Central memory CD8-positive, alpha-beta T cell (primary cell): ENCODE measurements at places on chromosomes 2 and 18.

- no peak for DNase-seq
These were observed 698.3 kb downstream of the NRXN1 start for GRCh38 chr2:50333529-50334228.

DNA sequence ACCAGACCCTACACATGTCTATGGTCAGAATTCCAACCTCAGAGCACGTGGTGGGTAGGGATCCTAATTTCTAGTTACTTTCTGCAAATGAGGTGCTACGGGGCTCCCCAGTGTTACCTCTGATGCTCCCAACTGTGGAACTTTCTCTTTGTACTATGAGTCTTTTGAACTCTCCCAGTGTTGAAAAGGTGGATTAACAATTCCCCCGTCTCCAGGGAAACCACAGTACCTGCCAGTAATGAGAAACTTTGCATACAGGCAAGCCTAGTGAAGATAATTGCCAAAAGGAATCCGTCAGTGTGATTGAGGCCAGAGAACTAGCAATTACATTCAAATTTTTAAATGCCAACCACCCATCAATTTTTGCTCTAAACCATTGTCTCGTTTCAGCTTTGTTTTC lies 129.0 kb upstream of the FOSL2 start:
- DNase-seq = no peak

DNA sequence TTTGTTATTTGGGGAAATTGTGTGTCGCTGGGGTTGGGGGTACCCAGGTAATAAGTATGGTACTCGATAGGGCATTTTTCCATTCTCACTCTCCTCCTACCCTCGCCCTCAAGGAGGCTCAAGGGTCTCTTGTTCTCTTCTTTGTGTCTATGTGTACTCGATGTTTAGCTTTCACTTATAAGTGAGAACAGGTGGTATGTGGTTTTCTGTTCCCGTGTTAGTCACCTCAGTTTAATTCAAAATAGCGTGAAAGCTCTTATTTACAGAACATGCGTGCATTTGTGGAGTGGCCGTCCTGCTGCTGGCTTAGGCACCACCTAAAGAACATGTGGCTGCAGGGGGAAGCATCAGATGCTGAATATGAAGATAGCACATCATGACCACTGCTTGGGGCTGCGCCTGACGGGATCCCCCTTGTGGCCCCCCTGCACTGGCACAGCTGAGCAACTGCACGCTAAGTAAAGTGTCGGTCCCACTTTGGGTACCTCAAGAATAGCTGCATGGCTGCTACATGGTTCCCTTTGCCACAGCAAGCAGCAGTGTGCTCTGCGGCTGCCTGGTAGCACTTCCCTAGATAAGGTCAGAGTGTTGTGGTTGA lies 569.0 kb downstream of the DCDC2C start:
- DNase-seq = no peak

DNA sequence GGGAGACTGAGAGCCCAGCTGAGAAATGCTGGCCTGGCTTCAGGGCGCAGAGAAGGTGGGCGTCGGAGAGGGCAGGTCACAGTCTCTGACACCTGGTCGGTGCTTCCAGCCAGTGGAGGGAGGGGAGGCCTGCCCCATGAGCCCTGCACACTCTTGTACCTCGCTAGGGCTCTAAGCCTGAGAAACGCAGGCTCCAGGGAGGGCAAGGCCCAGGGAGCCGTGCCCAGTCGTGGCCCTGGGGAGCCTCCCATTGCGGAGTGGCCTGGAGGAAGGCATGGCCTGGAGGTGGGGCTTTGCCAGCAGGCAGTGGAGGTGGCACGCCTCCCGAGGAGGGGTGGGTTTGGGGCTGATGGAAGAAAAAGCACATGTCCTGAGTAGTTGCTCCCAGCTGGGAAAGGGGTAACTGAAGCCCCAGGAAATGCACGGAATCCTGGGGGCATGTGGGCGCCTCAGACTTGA lies 39.0 kb downstream of the MTERF4 start:
- DNase-seq = no peak

DNA sequence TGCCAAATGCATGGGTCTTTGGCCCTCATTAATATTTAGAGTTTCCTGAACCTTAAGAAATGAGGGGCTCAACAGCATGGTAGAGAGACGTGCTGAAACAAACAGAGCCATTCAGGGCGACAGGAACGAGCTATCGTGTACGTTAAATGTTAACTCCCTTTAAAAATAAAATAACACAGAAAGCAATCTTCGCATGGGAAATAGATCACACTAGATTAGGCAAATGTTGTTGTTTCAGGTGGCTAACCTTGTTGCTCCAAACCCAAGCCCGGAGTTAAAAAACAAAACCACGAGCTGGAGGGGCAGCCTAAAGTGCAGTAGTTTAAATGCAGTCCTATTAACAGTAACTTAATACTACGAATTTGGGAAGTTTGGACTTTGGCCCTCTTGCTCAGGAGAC lies 177.4 kb upstream of the TRIB2 start:
- DNase-seq = no peak

GRCh38 chr2:115036818-115037217 lies 594.4 kb downstream of the DPP10 start:
- no peak for DNase-seq

GRCh38 chr2:112486895-112487294 lies 4.9 kb downstream of the TTL start:
- DNase-seq = no peak

- no peak for DNase-seq
These were observed 101.1 kb upstream of the TFCP2L1 start for GRCh38 chr2:121386102-121386501.

- DNase-seq = peak; percentile 75
These were observed 12.3 kb downstream of the ARL6IP6 start for GRCh38 chr2:152730591-152731333.

GRCh38 chr2:234706086-234706485 lies 209.2 kb upstream of the ARL4C start:
- DNase-seq = no peak

GRCh38 chr2:65081232-65081685 lies 25.0 kb downstream of the CEP68 start:
- no peak for DNase-seq

GRCh38 chr18:74742573-74743243 lies 145.0 kb downstream of the ZNF407 start:
- DNase-seq = no peak

- DNase-seq = no peak
These were observed 55.9 kb downstream of the ACVR1C start for GRCh38 chr2:157572725-157573124.

DNA sequence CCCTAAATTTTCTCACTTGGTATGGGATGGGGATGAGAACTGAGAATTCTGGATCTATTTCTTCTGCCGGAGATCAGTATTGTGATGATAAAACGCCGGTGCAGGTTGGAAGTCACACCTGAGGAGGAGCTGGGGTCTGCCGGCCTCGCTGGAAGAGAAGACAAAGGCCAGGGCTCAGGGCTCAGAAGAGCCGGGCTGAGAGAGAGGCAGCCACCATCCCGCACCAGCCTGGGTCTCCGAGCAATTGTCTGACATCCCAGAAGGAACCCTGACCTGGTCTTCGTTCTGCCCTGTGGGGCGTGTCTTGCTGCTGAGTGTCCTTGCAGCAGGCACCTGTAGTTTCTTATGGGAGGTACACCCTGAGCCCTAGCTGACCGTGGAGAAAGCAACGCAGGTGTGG lies 31.4 kb upstream of the SALL3 start:
- DNase-seq = no peak

GRCh38 chr18:13453714-13454113 lies 235.2 kb downstream of the LDLRAD4 start:
- no peak for DNase-seq

DNA sequence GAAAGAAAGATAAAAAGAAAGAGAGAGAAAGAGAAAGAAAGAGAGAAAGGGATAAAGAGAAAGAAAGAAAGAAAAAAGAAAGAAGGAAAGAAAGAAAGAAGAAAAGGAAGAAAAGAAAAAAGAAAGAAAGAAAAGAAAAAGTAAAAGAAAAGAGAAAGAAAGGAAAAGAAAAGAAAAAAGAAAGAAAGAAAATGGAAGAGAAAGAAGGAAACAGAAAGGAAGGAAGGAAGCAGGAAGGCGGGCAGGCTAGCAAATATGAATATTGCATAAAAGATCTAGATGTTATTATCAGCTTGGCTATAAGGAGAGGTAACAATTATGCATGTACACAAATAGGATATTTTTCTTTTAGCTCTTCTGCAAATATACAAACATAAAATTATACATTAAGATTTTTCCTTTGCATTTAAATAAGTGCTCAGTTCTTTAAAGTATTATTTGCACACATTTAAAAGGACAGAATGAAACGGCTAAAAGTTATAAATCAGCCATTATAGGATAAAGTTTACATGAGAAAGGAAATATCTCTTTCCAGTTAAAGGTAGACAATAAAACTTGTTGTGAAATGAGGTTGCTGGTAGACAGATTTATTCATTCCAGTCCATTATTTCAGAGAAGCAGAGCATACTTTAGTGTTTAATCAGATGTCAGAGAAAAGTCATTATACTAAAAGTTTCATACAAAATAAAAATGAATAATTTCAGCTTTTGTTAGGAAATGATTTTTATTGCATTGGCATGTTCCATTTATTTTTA lies 511.4 kb downstream of the KCNJ3 start:
- no peak for DNase-seq

DNA sequence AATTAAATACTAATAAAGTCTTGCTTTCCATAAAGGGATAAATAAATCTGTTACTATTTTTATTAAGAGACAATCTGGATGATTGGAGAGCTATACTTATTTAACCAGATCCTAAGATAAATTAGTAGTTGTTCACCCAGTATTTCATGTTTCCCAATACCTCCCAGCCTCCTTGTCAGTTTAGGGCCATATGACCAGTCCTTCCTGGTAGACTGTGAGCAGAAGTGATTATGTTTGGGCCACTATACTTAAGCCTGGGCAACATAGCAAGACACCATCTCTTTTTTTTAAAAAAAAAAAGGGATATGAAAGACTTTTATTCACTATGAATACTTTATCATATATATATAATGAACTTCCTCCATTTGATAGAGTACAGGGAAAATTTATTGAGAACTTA lies 48.8 kb upstream of the PPM1B start:
- DNase-seq = no peak

GRCh38 chr2:170177950-170178781 lies at the start of gene MYO3B:
TSS of gene MYO3B (plus strand) at chr2:170178147. CDS start at chr2:170178288, 141 bp downstream.
- no peak for DNase-seq

DNA sequence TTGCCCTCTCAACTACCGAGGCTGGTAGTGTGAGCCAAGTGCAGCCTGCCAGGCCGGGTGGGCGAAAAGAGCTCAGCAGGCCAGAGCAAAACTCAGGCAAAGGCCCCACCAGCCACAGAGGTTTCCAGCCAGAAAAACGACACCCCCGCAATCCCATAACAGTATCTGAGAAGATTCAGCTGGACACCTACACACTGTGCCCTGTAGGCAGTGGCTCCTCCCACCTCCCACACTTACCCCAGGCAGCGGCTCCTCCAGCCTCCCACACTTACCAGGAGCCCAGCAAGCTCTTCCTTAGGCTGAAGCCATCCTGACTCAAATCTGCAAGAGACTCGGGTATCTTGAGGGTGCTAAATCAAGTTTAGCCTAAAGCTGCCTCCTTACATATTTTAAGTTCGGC lies 15.6 kb upstream of the TMEM18 start:
- no peak for DNase-seq

- no peak for DNase-seq
These were observed 206.2 kb upstream of the PID1 start for GRCh38 chr2:229477269-229477755.

- no peak for DNase-seq
These were observed 419.9 kb downstream of the TGIF1 start for GRCh38 chr18:3869848-3870247.

GRCh38 chr2:211867845-211868451 lies 670.7 kb downstream of the ERBB4 start:
- no peak for DNase-seq

DNA sequence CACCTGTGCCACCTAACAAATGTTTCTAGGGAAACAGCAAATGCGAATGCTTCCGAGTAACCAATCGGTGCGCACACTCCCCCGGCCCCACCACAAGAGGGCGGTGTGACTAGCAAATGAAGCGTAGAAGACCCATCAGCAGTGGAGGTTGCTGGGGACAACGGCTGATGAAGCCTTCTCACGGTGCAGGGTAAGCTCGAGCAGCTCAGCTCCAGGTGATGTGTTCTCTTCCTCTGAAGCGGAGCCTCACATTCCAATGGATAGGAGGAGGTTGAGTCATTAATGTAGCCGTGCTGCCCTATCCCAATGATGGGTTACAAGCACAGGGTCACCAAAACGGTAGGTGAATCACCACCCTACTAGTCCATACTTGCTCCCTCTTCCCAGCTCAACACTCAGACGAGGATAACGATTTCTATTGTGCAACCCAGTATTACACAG lies 127.6 kb upstream of the TWIST2 start:
- DNase-seq = no peak

DNA sequence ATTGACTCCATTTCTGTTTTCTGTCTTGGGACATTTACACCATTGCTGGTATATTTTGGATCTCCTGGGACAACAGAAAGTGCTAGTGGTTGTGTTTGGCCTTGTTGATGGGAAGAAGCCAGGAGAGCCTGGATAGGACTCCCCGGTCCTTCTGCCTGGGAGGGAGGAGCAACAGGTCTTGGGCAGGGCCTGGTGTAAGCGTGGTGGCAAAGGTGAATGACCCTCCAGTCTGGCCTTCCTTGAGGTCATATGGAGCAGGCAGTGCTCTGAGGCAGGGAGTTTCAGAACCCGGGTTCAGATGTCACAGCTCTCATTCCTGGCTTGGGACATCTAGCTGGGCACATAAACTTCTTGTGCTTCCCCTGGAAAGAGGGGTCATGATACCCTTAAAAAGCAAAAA lies 56.0 kb upstream of the RBM44 start:
- DNase-seq = no peak

DNA sequence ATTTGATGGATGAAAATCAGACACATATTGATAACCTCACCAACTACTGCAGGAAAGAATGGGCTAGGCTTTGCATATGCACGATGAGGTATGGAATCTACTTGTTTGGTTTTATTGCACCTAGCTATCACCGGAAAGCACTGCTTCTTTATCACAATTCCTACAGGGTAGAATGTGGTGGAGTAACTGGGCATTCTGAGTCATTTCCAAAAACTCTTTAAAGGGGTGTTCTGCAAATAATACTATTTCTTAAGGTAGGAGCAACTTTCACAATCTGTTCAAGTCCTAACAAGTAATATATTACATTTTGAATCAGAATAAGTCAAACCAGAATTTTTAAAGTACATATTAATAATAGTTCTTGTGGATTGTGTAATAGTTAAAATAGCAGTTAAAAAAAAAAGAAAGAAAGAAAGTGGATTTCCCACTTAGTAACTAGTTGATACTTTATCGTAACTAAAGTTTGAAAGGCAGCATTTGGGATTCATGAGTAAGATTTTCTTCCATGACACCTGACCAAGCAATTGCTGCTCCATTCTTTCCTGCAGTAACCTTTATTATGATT lies 40.5 kb downstream of the INO80C start:
- no peak for DNase-seq

GRCh38 chr2:145584353-145584752 lies 1064.4 kb upstream of the ZEB2 start:
- no peak for DNase-seq

DNA sequence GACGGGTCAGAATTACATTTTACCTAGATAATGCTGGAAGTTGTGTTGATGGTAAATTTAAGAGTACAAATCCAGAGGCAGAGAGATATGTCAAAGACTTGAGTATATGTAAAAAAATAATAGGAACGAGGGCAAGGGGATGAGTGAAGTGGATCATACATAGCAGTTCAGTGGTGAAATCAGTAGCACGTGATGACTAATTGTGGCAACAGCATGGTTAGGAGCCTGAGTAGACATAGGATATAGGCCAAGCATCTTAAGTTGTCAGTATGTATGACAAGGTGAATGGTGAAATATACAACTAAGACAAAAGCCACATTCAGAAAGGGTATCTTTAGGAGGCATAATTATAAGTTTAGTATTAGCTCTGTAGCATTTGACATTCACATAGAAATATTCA lies 826.5 kb upstream of the PIK3C3 start:
- DNase-seq = no peak
